Ureter (tissue), 1 donor: ENCODE measurements at places on chromosomes 4 and X. TPM values are rescaled to one million over a fixed set of nuclear protein-coding genes. Genes with fewer than 3 reads are reported as not detected.
A peak's percentile ranks its signal among the peaks of the same experiment; 100 is the strongest.

DNA sequence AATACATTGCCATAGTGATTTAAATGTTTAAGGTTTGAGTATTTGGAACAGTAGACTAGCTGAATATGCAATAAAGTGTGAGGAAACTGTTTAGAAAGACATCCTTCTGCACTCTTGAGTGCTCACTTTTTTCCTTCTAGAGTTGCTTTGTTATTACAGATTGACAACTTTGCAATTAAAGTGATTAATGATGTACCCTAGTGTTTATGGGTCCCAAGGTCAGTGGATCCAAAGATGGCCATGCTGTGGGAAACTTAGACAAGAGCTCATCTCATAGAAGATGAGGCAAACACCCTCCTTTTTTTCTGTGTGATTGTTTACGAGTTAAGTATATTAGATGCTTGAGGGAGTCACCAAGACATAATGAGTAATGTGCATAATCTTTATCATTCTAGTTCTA lies 118.8 kb downstream of the PDLIM5 start:
- no peak for DNase-seq

DNA sequence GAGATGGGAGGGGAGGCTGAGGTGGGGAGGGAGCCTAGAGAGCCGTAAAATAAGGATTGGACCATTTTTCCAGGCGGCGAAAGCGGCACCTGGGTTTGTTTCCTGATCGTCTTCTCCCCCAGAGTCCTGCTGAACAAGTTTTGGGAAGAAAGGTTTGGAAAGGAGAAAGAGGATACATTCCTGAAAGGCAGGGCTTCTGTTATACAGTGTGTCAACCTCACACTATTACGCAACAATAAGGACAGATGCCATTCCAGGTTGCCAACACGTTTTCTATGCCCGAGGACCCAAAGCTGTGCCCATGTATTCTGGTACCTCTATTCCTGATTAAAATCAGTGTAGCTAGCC lies 658 bp downstream of the SCOC start:
- no peak for DNase-seq

- DNase-seq = no peak
These were observed 24.1 kb downstream of the EMCN start for GRCh38 chr4:100493756-100494155.

- peak; percentile 52 for DNase-seq
These were observed at the start of gene LIMCH1 for GRCh38 chr4:41538017-41538733. Gene LIMCH1, plus strand, starts transcription at chr4:41538157. Its CDS starts 67,839 bp downstream, at chr4:41605996.

The CXCL13 gene
- total RNA-seq = 1.6 TPM

DNA sequence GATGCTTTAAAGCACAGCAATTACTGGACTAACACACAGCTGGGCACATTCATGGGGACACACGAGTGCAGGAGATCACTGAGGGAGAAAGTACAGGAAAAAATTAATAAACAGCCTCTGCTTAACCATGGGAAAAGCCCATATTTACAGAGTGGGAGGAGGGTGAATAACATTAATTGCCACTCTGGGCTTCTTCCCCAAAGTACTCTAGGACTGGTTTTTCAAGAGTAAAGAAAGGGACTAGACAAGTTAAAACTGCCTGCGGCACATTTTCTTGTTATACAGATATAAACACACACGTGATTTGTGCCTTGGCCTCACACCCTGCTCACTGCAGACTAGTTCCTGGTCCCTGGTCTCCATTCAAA lies 179.7 kb upstream of the TET2 start:
- DNase-seq = peak; percentile 74

GRCh38 chr4:124277691-124278090 lies 434.8 kb downstream of the ANKRD50 start:
- no peak for DNase-seq

The RAB9B gene
- 6.5 TPM for total RNA-seq

DNA sequence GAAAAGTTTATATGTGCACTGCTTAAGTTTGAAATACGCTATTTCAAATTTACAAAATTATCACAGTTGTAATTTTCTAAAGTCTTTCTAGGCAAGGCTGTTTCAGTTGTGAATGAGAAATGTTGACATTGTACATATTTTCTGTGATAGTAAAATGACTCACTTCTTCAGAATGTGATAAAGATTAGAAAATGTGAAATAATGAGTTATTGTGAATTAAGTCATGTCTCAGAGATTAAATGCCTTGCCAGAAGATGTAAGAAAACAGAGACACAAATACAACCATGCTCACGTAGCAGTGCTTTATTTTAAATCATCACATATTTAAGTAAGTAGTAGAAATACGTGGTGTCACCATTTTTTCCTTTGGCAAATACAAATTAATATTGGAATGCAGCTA lies 768 bp downstream of the CLCN4 start:
- no peak for DNase-seq

GRCh38 chrX:42837101-42837726 lies 59.3 kb upstream of the PPP1R2C start:
- DNase-seq = no peak

GRCh38 chr4:17027495-17027894 lies 129.1 kb upstream of the LDB2 start:
- DNase-seq = no peak

DNA sequence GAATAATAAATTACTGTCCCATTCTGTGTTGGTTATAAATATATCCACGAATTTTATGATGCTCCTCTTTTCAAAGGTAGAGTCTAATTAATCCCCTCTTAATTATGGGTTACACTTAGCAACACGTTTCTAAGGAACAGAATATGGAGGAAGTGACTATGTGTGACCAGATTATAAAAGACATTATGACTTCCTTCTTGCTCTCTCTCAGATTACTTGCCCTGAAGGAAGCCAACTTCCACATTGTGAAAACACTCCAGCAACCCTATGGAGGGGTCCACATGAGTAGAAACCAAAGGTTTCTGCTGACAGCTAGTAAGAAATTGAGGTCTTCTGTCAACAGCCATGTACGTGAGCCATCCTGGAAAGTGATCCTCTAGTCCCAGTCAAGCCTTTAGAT lies 59.3 kb downstream of the WDFY3 start:
- DNase-seq = no peak

DNA sequence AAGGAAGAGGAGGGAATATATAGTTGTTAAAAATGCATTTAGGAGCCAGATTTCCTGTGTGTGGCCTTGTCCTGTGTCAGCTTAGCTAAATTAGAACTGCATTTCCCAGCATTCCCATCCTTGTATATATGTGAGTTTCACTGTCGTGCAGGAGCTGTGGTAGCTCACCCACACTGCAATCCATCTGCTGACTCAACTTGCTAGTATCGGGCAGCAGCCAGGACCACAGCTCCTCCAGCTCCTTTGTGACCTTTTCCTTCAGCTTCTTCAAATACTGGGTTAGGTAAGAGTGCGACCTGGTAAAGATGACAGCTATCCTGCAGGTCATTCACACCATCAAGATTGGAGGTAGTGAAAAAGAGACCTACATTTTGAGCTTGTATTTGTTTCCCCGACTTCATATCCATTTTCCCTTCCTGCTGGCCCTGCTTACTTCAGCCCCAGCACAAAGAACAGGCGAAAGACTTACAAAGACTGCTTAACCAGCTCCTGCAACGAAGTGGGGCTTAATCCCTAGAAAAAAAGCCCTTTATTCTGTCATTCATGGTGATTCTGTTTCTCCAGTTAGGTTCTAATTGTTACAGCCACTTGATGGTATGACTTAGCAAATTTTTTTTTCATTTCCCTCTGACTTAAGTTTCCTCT lies 11.4 kb downstream of the ASIC5 start:
- no peak for DNase-seq

DNA sequence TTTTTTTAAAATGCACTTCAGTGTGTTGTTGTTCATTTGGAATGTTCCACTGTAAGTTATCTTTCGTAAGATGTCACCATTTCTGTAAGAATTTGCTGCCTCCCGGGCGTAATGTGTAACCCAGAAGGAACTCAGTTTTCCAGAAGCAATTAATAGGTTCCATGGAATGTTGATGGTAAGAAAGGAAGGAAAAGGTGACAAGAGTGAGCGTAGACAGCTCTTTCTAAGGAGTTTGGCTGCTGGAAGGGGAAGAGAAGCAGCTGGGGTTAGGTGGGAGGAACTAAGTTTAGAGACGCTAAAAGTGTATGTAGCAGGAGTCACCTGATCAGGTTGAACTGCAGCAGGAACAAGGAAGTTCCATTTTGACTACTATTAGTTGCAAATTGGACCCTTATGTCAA lies 35.9 kb downstream of the PNMA5 start:
- no peak for DNase-seq

The GABRQ gene
- total RNA-seq = 0.26 TPM

GRCh38 chr4:154329268-154329868 lies 162.2 kb downstream of the DCHS2 start:
- no peak for DNase-seq

DNA sequence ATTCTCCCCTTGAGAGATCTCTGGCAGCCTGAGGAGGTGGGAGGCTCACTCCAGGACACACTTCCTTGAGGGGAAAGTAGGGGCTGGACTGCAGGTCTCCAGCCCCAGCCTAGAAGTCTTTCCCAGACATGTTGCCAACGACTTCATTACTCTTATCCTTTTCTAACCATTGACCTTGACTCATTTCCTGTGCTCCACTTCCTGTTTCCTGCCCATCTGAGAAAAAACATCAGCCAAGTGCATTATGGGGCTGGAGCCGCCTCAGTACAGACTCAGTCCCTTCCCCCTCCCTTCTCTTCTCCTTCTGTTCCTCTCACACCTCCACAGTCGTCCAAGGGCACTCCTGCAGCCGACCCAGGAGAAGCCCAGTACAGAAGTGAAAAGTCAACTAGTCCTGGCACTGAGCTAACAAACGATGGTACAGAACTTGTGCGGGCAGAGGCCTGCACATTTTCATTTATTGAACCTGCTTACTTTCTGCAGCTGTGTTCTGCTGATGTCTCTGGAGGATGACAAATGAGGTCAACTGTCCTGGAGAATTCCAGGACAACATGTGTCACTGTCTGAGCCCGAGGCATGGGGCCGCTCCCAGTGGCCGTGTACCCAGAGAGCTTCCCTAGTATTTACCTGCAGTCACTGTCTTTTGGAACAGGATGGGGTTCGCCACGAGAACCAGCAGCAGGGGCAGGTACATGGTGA lies 20.1 kb downstream of the GPR143 start:
- DNase-seq = no peak

The HSFX3 gene
- not detected for total RNA-seq

DNA sequence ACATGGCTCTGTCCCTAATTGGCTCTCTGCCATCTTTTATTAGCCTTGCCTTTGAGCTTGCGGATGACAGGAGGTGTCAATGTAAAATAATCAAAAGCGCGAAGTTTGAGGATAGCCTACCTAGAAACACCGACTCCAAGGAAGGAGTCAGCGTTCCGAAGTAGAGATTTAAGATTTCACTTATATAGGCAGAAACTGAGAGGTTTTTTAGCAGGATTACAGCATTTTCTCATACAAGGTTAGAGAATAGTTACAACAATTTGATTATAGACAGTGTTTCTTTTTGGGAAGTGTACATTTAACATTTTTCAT lies 499 bp upstream of the NFXL1 start:
- no peak for DNase-seq

- no peak for DNase-seq
These were observed 69.8 kb downstream of the EFNB1 start for GRCh38 chrX:68898598-68898997.

- no peak for DNase-seq
These were observed 52.9 kb downstream of the FRMPD3 start for GRCh38 chrX:107502316-107502715.

- no peak for DNase-seq
These were observed 37.6 kb downstream of the SLC7A11 start for GRCh38 chr4:138204507-138204906.

DNA sequence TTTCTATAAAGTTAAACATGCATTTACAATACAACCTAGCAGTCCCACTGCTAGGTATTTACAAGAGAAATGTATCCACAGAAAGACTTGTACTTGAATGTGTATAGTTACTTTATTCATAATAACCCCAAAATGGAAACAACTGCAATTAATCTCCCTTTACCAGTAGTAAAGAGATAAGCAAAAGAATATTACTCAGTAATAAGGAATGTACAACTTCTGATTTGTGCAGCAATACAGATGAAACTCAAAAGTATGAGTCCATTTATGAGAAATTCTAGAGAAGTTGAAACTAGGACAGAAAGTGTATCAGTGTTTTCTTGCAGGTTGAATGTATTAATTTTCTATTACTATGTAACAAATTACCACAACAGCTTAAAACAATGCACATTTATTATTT lies 15.2 kb downstream of the USP53 start:
- DNase-seq = no peak

- no peak for DNase-seq
These were observed 601 bp downstream of the SMARCAD1 start for GRCh38 chr4:94208266-94208665.

DNA sequence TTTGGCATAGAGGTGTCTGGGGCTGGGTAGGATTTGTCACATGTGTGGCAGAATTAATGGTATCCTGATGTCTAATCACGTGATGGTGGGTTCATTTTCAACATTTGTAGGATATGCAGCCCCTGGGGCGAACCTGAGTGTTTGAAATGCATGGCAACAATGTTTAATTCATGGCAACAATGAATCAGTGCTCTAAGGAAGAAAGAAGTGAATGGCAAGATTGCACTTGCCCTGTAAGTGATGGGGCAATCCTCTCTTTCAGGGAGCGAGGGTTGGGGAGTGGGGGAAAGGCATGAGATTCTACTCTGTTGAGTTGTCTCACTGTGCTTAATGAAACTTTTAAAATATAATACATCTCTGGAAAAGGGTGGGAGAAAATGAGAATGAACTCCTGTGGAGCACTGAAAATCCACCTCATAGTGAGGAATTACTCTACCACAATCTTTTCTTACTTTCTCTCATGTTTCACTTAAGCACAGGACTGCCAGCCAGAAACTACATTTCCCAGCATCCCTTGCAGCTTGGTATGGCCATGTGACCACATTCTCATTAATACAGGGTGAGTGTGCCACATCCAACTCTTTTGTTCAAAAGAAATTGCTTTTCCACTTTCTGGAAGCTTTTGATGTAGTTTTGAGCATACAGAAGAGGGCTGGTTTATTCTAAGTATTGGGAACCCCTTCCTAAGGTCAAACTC lies 64.0 kb upstream of the PGM2 start:
- no peak for DNase-seq

The ZFP92 gene
- 1.1 TPM for total RNA-seq

GRCh38 chr4:136935871-136936270 lies 596.4 kb downstream of the PCDH18 start:
- DNase-seq = no peak

GRCh38 chrX:39418731-39419638 lies 617.7 kb downstream of the MID1IP1 start:
- DNase-seq = no peak

DNA sequence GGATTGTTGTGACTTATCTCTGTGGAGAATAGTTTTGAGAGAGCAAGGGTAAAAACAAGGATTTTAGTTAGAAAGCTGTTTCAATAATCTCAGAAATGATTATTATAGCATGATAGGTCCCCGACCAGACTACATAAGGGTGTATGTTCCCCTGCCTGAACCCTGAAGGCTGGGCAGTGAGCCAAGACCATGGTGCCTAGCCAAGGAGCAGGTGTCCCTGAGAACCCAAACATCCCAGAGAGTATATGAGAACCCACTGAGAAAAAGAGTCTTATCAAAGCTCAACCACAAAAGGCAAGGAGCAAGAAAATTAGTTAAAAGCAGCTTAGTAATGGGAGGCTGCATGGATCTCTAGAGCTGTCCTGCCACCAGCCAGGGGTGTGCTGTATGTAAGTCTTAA lies 94.9 kb upstream of the UNC5C start:
- no peak for DNase-seq
